ENCODE measurements at places on chromosomes 2 and 18.

DNA sequence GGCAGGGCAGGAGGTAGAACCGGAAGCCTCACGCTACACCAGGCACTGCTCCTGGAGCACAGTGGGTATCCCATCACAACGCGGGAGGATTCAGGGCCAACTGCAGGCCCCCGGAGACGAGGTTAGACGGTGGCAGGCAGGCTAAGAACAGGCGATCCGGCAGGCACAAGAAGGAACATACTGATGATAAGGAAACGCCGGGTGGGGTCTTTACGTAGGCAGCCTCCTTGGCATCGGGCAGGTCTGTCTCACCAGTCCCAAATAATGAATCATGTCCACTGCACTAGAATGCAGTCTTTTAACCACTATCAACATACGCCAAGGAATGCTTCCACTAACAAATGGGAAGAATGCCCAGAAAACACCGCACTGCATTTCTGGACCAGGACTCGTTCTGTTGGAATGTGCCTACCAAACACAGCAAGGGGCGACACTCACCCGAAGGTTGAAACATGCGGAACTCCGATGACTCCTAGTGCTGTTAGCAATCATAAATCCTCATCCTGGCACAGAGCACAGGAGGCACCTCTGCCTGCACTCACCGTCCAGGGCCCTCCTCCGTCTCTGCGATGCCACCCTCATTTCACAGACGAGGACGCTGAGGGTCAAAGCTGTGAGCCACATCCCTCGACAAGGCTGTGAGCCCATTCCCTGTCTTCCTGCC, 35.2 kb downstream of the ZNF516 start:
- no peak for DNase-seq

DNA sequence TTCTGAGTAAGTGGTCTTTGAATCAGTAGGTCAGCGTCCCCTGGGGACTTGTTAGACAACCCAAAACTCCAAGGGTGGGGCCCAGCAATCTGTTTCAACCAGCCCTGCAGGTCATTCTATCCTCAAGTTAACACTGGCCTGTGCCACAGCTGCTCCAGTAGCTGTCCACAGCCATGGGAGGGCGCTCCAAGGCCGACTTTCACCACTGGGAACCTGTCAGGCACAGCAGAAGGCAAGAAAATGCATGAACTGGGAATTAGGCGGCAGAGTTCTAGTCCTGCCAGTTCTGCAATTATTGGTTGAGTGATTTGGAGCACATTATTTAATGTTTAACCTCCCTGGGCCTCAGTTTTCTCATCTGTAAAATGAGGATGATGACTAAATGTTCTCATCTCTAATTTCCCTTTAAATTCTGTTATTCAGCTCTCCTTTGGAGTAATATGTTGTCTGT, 17.4 kb upstream of the MRPL33 start:
- DNase-seq: peak; percentile 94

DNA sequence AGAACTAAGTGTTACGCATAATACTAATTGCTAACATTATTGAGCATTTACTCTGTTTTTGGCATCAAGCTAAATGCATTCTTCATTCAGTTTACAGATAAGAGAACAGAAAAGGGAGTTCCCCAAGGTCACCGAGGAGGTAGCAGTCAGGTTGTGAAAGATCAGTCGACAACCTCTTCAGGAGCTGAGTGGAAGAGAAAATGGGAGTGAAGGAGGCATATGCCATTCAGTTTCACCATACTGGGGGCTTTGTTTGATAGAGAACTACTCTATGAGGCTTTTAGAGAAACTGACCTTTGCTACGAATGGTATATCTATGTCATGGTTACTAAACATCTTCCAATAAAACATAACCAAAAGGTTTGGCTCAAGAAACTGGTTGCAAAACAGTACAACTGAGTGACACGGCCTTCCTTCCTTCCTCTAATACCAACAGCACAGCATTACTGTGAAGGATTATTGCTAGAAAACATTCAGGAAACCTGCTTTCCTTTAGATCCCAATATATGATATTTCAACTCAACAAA, 112.1 kb downstream of the RBMS1 start:
- no peak for DNase-seq

DNA sequence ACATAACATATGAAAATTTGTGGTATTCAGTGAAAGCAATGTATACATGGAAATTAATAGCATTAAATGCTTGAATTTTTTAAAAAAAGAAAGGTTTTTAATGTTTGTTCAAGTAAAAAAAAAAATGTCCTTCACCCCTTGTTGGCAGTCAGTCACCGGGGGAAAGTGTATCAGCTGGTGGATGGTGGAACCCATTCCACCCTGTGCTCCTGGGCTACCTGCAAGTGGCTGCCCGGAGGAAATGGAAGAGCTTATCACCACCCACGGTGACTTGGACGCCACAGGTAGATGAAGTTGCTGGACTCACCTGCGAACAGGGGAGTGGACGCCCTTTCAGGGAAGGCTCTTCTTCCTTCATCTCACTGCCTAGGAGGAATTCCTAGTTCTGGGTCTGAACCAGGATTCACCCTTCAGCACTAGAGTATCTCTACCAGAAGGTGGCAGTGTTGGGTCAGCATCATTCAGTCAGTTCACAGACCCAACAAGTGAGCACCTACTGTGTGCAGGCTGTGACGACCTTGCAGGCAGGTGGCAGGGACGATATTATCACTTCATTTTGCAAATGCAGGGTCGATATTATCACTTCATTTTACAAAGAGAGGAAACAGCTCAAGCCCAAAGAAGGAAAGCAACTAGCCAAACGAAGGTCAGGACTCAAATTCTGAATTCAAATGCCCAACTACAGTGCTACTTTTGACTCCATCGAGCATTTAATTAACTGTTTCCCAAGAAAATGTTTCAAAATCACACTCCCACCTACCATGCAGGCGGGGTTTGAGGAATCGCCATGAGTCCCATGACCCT, 35.8 kb downstream of the CIB4 start:
- DNase-seq: peak; percentile 48

- no peak for DNase-seq
Measured at GRCh38 chr2:129277585-129277981, 701.9 kb upstream of the RAB6C start.

- no peak for DNase-seq
Measured at GRCh38 chr18:63311118-63312018, 8.2 kb downstream of the BCL2 start.
